ENCODE measurements at places on chromosomes 13 and 19.

DNA sequence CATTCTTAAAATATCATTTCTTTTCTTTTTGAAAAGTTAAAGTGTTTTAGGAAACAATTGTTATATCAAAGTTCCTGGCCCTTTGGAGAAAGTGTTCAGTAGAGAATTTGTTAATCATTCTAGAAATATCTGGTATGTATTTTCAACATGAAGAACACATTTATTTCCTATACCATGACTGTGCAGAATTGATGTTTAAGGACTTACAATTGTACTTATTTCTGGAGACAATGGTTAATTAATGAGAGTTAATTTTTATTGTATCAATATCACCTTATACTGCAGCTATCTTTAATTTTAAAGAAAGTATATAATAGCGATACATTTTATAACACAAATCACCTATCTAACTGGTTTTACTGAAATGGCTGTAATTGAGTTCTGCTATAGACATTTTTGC lies 95.3 kb downstream of the TEX29 start:
- no peaks in the 10 kb centered on the region for H3K36me3 ChIP-seq
- H3K4me1 ChIP-seq: peaks cover 25% of the 10 kb centered on the region
- no peak overlapping the region for H3K27ac ChIP-seq

DNA sequence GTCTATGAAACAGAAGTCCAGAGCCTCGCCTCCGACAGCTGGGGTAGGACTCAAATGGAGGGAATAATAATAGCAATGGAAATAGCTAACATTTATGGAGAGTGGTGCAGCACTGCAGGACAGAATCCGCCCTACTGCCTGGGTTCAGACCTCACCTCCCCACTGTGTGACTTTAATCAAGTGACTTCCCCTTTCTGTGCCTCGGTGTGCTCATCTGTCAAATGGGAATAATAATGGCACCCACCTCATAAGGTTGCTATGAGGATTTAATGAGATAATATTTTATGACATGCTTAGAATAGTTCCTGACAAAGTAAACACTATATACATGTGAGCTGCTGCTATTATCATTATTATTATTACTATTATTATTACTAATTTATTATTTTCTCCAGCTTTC lies 3.2 kb downstream of the LRFN1 start:
- no peak for DNase-seq
- peaks cover 3% of the 10 kb centered on the region for H3K36me3 ChIP-seq
- peak overlapping the region; percentile 96 for H3K4me3 ChIP-seq
- peaks cover 19% of the 10 kb centered on the region for H3K27me3 ChIP-seq

- peaks cover 2% of the 10 kb centered on the region for H3K27me3 ChIP-seq
- H3K4me1 ChIP-seq: no peaks in the 10 kb centered on the region
- no peak overlapping the region for H3K4me3 ChIP-seq
- no peak for DNase-seq
Measured at GRCh38 chr13:59621773-59622172, 542.0 kb downstream of the DIAPH3 start.

GRCh38 chr19:15562861-15563260 lies 52.2 kb upstream of the CYP4F8 start:
- DNase-seq: no peak
- H3K4me3 ChIP-seq: no peak overlapping the region
- H3K4me1 ChIP-seq: no peaks in the 10 kb centered on the region
- H3K27ac ChIP-seq: no peak overlapping the region
